ENCODE measurements at places on chromosomes 4 and X.

GRCh38 chr4:55159851-55160250 lies 34.5 kb upstream of the KDR start:
- no peak for DNase-seq

DNA sequence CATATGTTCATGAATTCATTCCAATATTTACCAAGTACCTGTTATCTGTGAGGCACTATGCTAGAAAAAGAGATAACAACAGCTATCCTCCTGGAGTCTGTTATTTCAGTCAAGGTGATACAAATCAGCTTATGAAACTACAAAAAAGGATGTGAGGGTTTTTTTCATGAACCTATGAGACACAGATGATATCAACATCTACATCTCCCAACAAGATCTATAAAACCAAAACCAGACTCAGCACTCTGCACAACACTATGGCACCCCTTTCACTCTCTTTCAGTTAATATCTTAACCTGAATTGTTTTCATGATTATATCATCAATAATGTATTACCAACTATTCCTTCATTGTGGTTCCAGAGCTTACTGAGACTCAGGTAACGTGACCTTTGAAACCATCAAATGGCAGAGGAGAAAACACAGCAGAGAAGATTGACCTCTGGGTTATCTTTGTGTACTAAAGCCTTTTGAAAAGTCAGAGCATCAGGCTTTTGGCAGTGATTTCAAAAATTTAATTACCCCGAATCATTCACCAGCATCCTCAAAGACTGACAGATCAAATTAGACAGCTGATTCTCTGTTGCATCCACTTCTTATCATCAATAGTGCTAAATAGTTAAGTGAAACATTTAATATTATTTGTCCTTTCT lies 244.6 kb upstream of the FTHL17 start:
- no peak for DNase-seq

DNA sequence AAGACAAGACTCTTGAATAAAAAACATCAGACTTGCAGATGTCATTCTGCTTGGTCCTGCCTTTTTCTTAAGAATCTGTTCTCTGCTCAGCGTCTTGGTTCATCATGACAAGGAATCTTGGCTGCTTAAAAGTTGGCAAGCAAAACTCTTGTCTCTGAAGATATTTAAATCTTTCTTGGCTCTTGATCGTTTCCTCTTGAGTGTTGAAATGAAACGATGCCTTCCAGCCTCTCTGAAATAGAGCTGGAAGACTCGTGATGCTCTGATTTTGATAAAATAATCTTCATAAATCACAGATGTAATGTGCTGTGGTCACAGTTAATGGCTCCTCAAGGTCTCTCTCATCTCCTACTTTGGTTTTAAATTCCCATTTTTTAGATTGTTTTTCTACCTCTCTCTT lies 39.9 kb upstream of the TMEM192 start:
- no peak for DNase-seq

DNA sequence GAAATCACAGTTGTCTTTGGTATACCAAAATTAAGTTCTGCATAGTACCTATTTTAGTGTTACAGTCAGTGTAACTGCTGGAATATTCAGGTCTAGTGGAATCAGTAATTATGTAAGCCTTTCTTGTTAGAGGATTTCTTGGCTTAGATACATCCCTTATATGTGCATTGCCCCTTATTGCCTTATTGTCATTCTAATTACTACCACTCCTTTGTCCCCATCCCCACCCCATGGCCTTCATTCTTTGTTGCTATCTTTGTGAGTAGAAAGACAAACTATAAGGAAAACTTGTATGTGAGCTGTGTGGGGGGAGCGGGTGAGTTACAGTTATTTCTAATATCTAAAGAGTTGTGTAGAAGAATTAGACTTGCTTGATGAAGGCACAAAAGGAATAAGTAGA lies 36.9 kb upstream of the RPA4 start:
- DNase-seq: no peak

DNA sequence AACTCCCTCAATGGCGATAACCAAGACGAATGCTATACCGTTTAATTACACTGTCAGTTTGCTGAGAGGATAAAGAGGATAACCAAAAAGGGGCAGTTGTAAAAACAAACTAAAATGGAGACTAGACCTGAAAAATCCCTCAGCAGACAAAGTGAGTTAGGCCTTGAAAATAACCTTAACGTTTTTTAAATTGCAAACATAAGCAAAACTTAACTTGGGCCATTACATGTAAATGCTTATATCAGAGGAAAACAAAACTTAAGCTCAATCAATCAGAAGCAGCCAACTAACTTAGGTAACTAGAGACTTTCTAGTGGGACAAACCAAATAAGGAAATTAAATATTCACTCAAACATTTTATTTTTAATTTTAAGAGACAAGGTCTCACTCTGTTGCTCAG lies 17.0 kb upstream of the TAPT1 start:
- DNase-seq: no peak

GRCh38 chrX:77427611-77428010 lies 19.6 kb upstream of the FGF16 start:
- DNase-seq: no peak

- no peak for DNase-seq
Observed at GRCh38 chr4:74456849-74457395, 12.0 kb downstream of the AREG start.

All from stimulated activated CD8-positive, alpha-beta memory T cell treated with anti-CD3 and anti-CD28 coated beads, Interleukin-4, amount 100 ng/mL, for 1 hour (primary cell).